A172 (cell line): ENCODE measurements at places on chromosomes 16 and 17.

DNA sequence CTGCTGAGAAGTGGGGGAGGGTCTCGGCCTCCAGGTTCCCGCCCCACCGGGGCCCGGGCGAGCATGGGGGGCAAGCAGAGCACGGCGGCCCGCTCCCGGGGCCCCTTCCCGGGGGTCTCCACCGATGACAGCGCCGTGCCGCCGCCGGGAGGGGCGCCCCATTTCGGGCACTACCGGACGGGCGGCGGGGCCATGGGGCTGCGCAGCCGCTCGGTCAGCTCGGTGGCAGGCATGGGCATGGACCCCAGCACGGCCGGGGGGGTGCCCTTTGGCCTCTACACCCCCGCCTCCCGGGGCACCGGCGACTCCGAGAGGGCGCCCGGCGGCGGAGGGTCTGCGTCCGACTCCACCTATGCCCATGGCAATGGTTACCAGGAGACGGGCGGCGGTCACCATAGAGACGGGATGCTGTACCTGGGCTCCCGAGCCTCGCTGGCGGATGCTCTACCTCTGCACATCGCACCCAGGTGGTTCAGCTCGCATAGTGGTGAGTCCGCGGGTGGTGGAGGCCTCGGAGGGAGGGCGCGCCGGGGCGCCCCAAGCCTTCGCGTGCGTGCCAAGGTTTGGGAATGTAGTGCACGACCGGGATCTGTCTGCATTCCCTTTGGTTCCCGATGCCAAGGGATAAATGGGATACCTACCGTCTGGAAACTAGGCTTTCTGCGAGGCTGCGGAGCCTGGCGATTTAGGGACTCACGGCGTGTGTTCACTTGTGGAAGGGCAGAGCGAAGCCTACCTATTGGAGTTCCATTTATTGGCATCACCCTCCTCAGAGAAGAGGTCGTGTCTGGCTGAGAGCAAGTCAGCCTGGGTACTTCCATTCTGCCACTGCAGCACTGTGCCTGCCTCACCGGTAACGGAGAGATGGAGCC, 1.0 kb downstream of the ZNRF1 start:
- DNase-seq: no peak

GRCh38 chr17:63452046-63452961, 6.2 kb upstream of the CYB561 start:
- DNase-seq: no peak

DNA sequence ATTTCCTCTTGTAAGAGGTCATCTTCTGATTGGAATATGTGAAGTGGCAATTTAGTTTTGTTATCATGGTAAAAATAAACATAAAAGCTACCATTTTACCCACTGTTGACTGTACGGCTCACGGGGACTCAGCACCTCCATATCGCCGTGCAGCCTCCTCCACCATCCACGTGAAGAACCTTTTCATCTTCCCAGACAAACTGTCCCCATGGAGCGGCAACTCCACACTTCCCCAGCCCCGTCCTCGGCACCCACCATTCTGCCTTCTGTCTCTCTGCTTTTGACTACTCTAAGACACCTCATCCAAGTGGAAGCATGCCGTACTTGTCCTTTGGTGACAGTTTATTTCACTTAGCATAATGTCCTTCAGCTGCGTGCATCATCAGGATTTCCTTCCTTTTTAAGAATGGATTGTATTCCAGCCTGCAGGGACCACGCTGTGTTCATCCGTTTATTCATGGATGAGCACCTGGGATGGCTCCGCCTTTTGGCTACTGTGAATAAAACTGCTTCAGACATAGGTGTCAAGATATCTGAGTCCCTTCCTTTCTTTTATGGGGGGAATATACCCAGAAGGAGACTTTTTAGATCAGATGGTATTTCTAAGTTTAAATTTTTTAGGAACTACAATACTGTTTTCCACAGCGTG, 14.3 kb downstream of the FBXO31 start:
- DNase-seq: no peak

DNA sequence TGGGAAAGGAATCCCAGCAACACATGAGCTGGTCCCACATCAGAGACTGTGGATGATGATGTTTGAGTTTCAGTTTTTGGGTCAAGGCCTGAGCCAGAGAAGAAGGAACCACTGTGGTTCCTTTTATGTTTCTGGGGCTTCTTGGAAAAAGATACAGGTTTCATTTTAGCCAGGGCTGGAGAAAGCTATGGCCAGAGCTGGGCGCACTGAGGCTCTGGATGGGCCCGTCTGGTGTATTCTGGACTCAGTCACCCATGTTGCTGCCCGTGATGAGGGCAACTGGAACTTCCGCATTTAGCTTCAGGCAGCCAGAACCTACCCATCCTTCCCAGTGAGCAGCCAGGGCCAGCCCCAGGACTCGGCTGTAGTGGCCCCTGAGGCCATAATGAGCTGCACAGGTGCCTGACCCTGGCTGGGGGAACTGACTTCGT, 15.0 kb upstream of the PITPNA start:
- no peak for DNase-seq

DNA sequence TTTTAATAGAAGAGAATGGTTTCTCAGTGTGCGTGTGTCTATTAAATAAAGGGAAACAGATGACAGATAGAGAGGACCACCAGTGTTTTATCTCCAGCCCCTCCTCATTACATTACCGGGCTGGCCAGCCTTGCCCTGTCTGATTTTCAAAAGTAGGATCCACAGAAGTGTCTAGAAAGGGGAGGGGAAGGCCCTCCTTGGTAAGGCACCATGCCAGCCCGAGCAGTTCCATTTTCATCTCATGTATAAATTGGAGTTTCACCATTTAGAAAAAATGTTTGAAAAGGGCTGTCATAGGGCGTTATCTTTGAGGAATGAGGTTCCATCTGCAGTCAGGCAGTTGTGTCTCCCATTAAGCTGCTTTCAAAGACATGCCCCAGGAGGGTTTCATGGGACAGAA, 96.7 kb downstream of the SOCS1 start:
- DNase-seq: no peak

GRCh38 chr17:1447052-1447451, 9.0 kb downstream of the CRK start:
- peak; percentile 46 for DNase-seq

DNA sequence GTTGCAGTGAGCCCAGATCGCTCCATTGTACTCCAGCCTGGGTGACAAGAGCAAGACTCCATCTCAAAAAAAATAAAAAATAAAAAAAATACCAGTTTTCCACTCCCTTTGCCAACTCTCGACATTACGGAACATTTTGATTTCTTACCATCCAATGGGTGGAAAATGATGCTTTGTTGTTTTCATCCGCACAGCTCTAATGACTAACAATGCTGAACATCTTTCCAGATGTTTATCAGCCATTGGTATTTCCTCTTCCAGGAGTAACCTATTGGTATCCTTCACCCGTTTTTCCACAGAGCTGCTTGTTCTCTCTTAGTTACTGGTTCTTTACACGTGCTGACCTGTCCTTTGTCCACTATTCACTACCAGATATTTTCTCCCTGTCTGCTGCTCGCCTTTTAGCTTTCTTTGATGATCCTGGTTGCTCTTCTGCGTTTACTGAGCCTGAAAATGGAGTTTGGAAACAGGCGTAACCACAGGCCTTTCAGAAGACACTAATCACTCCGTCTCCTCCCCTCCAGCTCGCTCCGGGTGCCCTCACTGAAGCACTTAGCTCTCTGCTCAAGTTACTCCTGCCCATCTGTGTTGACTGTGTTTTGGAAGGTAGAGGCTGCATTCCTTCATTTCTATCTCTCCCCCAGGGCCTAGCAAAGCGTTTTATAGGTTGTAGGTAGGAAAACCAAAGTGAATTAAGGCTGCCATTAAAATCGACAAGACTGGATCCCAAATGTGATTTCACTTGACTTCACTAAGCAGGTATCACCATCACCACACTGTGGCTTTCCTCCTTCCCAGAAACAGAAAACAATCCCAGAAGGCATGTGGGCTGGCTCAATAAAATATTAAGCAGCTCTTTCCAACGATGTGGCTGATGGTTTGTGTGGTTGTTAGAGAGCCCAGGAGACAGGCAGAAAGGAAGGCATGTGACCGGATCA, 8.9 kb downstream of the SHPK start:
- no peak for DNase-seq

DNA sequence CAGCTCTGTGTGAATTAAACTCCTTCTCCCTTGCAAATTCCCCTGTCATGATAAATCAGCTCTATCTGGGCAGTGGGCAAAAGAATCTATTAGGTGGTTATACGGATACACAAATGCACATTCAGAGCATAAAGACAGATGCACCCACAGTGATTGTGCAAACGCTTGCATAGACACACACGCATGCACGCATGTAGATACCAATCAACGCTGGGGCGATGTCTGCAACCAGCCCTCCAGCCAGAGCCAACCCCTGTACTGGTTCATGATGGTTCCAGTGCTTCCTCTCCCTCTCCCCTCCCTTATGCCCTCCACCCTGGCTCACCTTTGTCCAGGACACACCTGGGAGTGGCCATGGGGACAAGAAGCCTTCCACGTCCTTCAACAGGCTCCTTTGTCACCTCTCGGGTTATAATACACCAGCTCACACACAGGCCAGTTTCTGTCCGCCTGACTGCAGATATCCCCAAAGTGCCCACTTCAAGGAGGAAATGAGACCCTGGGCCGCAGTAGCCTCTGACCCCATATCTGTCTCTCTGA, 33.1 kb upstream of the SNN start:
- no peak for DNase-seq

DNA sequence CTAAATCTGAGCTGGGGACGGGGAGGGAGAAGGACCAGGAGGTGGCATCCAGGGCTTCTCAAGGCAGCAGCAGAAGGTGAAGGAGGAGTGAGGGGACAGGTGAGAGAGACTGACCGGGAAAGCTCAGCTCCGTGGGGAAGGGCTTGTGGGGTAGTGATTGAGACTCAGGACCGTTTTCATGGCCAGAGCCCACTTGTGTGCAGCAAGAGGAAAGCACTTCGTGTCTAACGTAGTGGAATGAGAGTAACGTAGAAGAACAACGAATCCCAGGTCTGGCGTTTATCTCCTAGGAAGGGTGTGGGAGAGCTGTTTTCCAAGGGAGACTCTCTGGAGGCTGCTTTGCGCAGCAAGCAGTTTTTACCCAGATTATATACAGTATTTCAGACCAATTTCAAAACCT, 1.3 kb upstream of the CDH3 start:
- DNase-seq: no peak

GRCh38 chr17:40793832-40794231, 5.9 kb downstream of the KRT28 start:
- DNase-seq: no peak

- peak; percentile 17 for DNase-seq
These were observed 220.1 kb downstream of the FOXL1 start for GRCh38 chr16:86798247-86799041.

DNA sequence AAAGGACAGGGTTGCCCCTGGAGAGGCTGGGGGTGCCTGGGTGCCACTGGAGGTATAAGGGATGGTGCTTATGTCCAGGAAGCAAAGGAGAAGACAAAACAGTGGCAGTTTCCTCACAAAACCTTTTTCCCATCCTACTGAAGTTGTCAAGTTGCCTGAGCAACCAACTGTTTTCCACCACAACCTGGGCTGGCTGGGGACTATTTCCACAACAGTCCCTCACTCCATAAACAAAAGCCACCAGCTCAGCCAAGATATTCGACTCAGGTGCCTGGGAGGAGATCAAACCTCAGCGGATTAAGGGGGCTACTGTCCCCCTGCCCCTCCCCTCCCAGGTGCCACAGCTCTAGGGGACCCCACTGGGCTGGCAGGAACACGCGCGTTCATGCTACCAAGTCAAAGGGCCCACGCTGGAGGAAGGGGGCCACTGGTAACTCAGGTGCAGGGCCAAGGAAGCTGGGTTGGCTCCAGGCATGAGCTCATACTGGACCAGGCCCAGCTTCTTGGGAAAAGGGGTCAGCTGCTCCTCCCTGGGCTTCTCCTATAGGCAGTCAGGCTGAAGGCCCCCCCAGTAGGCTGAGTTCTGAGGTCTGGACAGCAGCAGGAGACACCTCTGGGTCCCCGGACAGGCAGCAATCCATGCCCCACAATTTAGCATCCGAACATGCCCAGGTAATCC, 45.7 kb upstream of the MRPS23 start:
- DNase-seq: no peak

- DNase-seq: no peak
These were observed 17.5 kb downstream of the ABHD15 start for GRCh38 chr17:29549177-29549923.

DNA sequence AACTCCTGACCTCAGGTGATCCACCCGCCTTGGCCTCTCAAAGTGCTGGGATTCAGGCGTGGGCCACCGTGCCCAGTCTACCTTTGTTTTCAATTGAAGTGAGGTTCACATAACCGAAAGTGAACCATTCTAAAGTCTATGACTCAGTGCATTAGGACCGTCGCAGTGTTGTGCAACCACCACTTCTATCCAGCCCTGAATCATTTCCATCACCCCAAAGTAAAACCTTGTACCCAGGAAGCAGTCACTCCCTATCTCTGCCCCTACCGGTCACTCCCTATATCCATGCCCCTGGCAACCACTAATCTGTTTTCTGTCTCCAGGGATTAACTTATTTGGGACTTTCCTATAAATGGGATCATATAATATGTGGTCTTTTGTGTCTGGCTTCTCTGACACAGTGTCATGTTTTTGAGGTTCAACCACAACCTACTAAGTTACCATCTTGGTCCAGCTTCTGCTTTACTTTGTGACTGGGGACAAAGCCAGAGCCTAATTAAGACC, 28.3 kb upstream of the CDC42EP4 start:
- DNase-seq: peak; percentile 99

- no peak for DNase-seq
These were observed 658 bp downstream of the RABEP2 start for GRCh38 chr16:28924399-28924761.

- no peak for DNase-seq
These were observed 121.3 kb upstream of the CDH8 start for GRCh38 chr16:62157544-62157943.

- peak; percentile 59 for DNase-seq
These were observed 308.7 kb upstream of the TNRC6C start for GRCh38 chr17:77649717-77650211.

DNA sequence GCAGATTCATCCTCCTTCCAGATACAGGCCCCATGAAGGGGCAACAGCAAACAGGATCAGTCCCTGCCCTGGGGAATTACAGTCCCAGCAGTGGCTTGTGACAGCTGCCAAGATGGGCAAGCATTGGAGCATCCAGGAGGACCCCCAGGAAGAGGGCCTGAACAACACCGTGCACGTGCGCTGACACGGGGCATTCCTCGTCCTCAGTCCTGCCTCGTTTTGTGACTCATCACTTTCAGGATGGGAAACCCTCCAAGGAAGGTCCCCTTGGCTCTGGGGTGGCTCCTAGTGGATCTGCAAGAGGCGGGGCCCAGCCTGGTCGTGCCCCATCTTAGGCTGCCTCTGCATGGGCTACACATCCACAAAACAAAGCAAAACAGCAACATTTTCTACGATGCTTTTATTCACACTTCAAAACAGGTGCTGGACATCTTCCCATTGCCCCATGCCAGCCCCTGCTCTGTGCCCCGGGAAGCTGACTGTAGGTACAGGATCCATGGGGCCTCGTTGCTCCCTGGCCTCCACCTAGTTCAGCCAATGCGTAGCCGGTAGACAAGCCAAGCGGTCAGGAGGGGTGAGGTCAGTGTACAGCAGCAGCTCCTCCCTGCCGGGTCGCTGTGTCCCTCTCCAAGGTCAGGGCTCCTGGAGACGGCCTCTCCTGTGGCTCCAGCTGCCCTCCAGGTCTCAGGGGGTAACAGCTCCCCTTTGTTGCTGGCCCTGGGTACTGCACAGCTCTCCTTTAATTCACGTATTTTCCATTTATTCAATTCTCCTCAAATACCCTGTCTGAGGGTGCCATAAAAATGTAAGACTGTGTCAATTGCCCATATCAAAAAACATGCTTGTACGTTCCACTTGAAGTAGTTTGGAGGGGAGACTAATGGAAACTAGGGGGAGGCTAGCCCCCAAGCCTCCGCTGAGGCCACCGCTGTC, 32.2 kb downstream of the ACTG1 start:
- DNase-seq: peak; percentile 87
